ENCODE measurements at places on chromosomes 3 and 15.

DNA sequence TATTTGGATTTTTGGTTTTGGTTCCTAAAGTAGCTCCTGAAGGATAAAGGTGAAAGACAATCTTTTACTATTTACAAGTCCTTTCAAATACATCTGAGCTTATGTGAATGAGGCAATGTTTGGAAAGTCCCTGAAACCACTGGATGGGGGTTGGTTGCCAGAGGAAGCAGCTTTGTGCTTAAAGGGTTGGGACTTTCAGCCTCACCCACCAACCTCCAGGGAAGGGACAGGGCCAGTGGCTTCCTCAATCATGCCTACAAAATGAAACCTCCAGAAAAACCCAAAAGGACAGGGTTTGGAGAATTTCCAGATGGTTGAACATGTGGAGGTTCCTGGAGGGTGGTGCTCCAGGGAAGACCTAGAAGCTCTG is 20.9 kb upstream of the ABHD17C start:
- DNase-seq, result no peak

GRCh38 chr3:176807938-176808337 is 389.3 kb downstream of the TBL1XR1 start:
- DNase-seq, result no peak

GRCh38 chr3:132241776-132242514 is 75.3 kb upstream of the ACP3 start:
- DNase-seq, result no peak

DNA sequence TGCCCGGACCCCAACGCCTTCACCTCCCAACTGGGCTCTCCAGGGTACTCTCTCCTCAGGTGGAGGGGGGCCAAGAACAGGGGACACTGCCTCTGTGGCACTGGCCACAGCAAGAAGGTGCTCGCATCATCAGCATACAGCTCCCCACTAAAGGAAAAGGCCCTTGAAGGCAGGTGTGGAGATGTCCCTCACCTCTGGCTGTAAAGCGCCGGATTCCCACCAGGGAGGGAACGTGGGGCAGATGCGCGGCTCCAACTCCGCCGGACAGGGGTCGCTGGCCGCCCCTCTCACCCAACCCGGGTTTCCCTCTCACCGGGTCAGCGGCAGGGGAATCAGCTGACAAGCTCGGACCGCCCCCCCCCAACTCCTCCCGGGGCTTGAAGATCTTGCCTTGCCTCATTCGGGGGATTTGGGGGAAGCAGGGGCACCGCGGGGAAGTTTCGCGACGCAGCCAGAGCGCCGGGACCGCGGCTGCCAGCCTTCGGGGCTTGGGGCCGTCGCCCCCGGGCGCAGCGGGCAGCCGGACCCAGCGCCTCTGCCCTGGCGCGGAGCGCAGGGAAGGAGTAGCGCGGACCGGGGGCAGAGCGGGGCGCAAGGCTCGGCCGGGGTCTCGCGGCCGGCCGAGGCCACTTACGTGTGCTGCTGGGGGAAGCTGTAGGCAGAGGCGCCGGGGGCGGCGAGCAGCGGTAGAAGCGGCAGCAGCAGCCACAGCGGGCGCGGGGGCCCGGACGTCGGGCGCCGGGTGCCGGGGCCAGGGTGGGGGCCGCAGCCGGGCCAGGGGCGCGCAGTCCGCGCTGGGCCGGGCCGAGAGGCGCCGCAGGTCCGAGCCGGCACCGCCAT is 630 bp downstream of the CACNA2D2 start:
- no peak for DNase-seq

GRCh38 chr3:87833039-87833377 is 225.8 kb downstream of the CGGBP1 start:
- DNase-seq, result no peak

GRCh38 chr3:76497636-76498035 is 542.3 kb upstream of the ROBO2 start:
- no peak for DNase-seq

- DNase-seq, result no peak
Observed at GRCh38 chr15:86439614-86440013, 359.9 kb downstream of the AGBL1 start.

- no peak for DNase-seq
Observed at GRCh38 chr3:182248349-182248880, 536.7 kb downstream of the SOX2 start.

DNA sequence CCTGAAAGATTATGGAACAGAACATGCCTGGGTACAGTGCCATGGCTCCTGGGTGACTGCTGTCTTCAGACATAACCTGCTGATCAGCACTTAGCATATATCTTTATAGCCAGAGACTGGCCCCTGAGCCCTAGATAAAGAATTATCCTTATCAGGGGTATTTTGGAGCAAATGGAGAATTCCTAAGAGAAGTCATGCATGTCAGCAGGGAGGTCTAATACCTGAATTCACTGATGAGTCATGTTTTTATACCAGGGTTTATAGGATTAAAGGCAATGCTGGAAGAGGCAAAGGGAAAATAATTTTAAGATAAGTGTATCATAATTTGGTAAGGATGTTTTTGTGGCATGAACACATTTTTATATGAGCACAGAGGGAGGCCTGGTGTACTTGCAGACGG is 159.8 kb downstream of the ADAMTSL3 start:
- DNase-seq, result no peak

GRCh38 chr3:42090973-42091731 is at the start of gene TRAK1:
Gene TRAK1 (plus strand): TSS chr3:42091357. CDS start chr3:42091470, 113 bp downstream.
- DNase-seq, result no peak

DNA sequence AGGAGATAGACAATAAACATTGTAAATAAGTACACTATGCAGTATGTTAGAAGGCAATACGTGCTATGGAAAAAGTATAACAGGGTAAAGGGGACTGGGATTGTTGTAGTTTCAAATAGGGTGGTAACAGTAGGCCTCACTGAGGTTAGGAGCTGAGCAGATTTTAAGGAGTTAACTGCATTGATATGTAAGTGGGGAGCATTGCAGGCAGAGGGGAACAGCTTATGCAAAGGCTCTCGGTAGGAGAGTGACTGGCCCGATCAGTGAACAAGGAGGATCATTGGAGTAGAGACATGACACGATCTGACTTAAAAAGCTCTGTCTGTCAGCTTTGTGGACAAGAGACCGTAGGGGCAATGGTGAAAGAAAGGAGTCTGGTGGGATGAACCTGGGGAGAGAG is 46.8 kb downstream of the PCCB start:
- DNase-seq, result no peak

DNA sequence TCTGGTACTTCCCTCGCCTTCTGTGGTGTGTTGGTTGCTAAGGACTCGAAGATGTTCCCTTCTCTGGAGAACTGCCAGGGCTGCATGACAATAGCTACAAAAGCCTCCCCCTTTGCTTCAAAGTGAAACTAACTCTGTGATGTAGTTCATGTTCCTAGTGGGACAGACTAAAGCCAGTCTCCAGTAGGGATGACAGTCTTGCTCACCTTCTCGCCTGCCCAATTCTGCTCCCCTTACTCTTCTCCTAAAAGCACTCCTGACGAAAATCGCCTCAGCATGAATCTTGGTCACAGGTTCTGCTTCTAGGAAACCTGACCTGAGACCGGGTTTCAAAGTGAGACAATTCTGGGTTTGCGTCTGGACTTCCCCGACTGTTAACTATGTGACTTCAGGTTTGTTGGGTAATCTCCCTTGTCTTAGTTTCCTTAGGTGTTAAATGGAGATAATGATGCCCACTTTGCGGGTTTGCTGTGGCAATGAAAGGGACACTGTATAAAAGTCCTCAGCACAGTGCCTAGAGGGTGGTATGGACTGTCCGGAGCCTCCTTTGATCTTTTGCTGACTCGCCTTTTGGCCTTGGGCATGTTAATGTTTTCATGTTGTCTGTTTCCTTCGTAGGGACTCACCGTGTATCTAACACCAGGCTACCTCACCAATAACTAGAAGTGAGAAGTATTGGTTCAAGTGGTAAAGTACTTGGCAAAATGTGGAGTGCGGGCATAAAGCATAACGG is 24.9 kb upstream of the THRB start:
- DNase-seq, result no peak

DNA sequence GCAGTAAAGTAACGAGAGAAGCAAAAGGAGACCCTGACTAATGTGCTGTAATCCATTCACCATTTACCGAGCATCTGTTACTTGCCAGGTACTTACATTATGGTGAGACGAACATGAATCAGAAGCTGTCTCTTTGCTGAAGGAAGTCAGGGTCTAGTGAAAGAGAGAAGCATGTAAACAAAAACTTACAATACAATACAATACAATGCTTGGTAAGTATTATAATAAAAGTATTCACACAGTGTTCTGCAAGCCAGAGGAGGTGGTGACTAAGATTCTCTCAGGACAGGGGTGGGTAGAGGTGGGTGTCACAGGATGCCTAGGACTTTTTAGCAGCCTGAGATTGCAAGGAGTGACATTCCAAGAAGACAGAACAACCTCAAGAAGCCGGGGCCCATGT is 50.2 kb upstream of the MGA start:
- no peak for DNase-seq
